ENCODE measurements at places on chromosomes 11 and 22.

GRCh38 chr22:25027959-25028840 lies 75.7 kb downstream of the KIAA1671 start:
- no peak for DNase-seq

- no peak for DNase-seq
Observed at GRCh38 chr11:68106165-68106940, 14.8 kb downstream of the CHKA start.

DNA sequence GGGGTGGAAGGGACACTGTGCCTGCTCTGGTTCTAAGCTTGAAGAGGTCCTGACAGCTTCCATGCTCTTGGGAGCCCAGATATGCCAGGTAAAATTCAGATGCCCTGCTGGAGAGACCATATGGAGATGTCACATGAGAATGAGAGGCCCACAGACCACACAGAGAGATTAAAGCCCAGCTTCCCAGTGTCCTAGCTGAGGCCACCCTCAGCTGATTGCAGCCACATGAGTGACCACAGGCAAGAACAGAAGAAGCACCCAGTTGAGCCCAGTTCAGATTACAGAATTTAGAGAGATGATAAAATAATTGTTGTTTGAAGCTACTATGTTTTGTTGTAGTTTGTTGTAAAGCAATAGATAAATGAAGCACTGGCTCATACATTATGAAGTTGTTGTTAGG lies 14.4 kb upstream of the PVALB start:
- no peak for DNase-seq

DNA sequence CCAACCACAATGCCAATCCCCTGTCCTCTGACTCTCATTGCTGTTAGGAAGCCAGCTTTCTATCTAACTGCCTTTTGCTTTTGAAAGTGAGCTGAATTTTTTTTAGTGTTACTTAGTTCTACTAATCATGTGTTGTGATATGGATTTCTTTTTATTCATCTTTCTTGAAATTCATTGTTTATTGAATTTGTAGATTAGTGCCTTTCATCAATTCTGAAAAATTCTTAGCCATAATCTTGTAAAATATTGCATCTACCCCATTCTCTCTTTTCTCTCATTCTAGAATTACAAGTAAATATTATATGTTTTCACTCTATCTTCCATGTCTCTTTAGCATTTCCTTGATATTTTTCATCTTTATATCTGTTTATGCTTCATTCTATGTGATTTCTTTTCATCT lies 47.8 kb downstream of the DDIAS start:
- DNase-seq = no peak

- DNase-seq = no peak
Observed at GRCh38 chr11:85941380-85941973, 86.3 kb downstream of the CCDC83 start.

- no peak for DNase-seq
Observed at GRCh38 chr22:45291061-45291930, 6.5 kb downstream of the UPK3A start.

DNA sequence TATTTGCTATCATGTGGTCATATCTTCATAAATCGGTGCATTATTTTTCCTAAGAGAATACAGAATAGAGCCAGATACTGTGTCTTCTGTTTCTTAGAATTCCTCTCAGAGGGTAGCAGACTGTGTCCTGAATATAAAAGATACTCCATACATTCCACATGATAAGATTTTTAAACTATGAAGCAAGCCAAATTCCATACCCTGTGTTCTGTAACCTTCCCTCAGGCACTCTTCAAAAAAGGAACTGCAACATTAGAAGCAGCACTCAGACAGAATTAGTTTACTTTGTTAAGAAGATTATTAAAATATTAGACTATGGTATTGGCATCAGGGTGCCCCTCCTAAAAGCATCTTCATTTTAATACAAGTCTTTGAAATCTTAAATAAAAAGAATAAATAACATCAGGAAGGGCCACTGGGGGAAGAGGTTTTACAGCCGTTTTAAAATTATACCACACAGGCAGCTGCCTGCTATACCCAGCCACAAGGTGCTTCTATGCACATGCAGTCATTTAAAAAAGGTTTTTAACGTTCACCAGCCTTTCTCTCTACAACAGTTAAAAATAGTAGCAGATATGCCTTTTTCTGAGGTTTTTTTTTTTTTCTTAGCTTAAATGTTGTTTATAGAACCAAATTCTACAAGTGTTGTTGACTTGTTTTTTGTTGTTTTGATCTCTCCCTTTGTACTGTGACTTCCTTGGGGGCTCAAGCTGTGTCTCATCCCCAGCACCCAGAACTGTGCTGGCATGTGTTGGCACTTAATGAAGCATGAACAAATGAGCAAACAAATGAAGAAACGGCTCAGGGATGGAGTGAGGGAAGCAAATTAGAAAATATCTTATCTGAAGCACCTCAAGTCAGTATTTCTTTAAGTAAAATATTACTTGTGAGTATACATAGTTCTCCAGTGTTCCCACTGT lies 54.7 kb upstream of the CCDC89 start:
- no peak for DNase-seq

DNA sequence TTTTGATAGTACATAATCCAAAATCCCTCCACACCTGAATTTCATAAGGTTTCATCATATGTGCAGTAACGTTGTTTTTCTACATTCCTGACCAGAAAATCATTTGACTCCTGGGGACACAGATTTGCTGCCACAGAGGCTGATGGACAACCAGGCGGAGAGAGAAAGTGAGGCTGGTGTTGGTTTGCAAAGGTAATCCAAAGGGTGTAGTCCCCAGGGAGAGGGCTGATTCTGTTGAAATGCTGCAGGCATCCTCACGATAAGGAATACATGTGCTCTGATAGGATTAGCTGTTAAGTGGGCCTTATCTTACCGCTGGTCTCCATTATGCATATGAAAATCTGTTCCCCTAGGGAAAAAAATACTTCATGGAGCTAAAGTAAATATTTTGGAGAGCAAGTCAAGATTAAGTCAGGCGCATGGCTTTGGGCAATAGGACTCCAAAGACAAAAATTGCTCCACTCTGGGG lies 8.1 kb downstream of the APOL6 start:
- no peak for DNase-seq
